Activated effector memory CD4-positive, alpha-beta T cell treated with anti-CD3 and anti-CD28 coated beads, Interleukin-2, amount 50 U/mL, for 16 hours (primary cell): ENCODE measurements at places on chromosomes 11 and 22.

DNA sequence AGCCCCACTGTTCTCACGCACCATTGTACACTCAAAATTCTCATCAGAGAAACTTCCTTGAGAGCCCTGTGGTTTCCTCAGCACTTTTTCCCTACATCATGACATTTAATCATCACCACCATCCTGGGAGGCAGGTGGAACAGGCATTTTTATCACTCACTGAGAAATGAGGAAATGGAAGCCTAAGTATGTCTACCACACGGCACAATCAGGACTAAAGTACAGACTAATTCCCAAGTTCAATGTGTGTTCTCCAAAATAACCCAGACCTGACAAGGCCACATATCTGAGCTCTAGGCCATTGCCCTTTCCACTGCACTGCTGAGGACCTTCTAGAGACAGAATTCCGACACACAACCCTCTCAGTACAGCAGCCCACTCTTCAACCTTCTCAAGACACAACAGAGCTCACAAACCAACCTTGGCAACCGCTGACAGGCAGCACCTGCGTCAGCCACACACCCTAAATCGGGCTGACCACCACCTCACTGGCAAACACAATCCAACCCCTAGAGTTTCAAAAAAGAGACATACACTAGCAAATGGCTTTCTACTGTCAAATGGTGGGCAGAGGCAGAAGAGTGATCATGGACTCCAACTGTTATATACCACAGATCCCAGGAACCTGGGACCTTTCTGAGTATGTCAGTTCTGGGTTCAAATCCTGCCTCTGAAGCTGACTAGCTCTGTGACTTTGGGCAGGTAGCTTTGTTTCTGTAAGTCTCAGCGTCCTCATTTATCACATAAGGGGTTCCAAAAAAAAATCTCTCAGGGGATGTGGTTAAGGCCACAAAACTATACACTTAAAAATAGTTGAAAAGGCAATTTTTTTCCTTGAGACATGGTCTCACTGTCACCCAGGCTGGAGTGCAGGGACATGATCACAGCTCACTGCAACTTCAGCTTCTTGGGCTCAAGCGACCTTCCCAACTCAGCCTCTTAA, 16.3 kb downstream of the SMCO4 start:
- no peak for DNase-seq

DNA sequence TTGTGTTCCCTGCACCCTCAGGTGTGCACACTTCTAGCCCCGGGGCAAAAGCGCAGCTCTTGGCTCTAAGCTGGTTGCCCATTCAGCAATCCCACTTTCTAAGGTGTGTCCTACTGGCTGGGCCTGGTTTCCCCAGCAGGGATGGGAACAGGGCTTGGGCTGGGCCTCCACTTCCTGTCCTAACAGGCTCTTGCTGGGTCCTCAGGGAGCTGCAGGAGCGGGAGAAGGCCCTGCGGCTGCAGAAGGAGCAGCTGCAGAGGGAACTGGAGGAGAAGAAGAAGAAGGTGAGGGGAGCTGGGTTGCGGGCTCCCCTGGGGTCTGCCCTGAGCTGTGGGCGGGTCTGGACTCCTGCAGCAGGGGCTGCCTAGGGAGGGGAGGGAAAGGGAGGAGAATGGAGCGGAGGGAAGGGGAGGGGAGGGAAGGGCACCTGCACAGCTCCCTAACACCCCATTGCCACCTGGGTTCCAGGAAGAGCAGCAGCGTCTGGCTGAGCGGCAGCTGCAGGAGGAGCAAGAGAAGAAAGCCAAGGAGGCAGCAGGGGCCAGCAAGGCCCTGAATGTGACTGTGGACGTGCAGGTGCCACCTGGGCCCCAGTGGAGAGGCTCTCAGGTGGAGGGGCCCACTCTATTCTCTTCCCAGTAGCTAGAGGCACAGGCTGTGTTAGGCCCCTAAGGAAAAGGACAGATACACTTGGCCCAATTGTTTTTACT, 24.6 kb downstream of the INCENP start:
- peak; percentile 28 for DNase-seq

DNA sequence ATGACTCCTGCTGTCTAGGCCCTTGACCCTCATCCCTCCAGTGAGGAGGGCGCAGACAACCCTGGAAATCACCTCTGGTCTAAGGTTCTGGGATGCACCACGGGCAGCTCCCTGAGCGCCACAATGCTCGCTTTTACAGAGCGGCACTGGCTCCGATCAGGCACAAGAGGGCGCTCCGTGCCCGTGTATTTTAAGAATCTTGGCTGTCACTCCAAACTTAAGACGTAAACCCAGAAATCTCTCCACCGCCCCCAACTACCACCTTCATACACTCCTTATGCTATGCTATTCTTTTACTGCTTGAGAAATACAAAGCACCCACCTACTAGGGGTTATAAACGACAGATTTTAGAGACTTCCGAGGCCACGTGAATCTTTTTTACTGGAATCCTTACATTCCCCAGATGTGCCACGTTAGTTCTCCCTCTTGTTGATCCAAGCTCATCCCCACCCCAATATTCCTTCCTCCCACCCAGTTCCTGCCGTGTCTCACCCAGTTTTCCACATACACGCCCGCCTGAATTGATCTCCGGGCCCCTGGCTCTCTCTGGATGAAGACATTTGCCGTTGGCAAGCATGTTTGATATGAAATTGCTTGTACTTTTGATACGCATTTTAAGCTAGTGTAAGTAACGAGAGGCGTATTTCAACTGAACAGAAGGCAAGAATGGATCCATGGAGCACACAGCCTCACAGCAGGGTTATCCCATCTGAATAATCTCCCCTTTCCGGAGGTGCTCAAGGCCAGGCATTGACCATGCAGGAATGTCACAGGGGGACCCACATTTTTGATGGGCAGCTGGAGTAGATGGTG, 453.5 kb downstream of the OPCML start:
- no peak for DNase-seq

DNA sequence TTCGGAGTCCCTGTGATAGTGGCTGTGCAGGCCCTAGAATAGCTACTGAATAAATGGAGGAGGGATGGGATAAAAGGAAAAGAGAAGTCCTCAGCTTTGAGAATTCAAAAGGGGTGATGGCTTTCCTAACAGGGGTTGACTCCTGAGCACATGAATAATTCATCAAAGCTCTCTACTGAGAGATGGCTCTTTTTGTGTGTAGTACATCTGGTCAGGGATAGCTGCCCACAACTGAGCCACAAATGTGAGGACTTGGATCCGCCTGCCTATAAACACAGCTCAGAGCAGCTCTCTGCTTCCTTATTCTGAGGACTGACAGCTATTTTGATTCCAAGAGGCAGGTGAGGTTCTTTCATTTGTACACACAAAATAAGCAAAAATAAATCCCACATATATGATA, 82.3 kb downstream of the USP35 start:
- no peak for DNase-seq

DNA sequence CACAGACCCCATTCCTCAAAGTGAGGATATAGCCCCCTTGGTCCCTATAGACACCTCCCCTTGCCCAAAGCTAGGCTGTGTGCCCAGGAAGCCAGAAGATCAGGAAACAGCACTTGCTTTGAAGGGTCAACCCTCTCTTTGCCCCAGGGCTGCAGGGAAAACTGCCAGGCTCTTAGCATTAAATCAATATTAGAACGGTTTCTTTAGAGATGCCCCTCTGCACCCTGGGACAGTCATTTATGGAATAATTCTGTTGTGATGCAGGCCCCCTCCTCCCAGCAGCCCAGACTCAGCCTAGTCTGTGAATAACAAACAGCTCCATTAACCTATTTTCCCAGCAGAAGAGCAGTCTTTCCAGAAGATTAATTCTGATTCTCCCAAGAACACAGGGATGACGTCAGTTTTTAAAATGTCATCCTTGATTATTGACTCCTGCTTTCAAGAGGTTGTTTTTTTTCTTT, 11.6 kb upstream of the CAPN5 start:
- DNase-seq = no peak

DNA sequence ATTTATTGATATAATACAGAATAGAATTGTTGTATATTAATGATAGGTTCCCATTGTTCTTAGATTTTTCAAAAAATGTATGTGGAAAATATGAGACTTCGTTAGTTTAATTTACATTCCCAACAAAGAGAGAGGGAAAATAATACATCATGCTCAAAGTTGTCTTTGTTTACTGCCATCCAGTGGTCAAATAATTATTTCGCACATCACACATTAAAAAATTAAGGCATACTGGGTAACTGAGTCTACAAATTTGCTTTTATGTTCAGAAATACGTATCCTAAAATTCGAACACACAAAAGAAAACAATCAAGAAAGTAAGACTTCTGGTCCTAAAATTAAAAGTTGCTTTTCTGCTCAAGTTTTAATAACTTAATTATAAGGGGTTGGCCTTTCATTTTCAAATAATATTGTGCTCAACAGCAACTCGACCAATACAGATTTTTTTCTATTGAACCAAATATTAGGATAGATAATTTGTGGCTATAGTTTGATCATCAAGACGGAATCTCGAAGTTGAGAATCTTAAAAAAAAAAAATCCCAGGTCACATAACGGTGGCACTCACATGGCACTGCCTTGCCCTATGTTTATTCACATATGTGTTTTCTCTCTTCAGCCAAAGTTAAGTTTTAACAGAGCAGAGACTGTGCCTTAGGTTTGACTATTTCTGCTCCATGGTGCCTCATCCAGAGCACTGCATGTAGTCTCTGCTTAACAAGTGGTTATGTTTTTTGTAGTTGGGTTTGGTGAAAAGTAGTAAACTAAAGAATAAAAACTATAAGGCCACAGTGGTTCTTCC, 12.3 kb downstream of the PDGFD start:
- DNase-seq = no peak

DNA sequence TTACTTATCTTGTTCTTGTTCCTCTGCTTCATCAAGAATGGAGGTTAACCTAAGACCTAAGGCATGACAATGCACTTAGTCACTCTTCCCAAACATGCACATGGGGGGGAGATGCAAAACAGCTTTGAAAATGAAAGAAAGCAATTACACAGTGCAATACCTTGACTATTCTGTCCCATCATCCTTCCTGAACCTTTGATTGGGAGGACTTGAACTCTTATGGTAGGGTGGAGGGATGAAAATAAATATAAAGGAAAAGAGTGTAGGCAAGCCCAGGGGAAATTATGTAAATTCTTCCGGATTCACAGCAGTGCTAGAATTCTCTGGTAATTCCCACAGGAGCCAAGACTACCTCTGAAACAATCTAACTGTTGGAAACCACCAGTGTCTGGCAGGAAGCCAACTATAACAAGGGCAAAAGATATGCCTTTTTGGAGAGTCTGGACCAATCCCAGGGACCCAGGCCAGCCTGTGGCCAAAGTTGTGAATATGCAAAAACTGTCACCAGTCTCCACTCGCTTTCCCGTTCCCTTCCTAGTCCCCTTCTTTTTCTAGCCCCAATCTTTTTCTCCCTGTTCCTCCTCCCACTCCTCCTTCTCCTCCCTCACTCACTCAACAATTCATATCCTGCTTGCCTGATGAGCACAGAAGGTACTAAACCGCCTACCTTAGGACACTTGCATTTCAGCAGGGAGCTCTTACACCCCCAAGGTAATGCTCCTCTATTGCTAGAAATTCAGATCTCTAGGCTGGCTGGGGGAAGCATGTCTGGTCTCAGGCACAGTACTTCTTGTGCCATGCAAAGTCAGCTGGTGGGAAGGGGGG, 2.5 kb upstream of the RCN1 start:
- DNase-seq = no peak

GRCh38 chr11:999009-999408, 37.5 kb downstream of the MUC6 start:
- DNase-seq = no peak

GRCh38 chr11:66044757-66045156, 4.2 kb downstream of the GAL3ST3 start:
- DNase-seq = peak; percentile 67

- DNase-seq = no peak
Observed at GRCh38 chr11:58451585-58451984, 9.5 kb upstream of the OR5B12 start.

DNA sequence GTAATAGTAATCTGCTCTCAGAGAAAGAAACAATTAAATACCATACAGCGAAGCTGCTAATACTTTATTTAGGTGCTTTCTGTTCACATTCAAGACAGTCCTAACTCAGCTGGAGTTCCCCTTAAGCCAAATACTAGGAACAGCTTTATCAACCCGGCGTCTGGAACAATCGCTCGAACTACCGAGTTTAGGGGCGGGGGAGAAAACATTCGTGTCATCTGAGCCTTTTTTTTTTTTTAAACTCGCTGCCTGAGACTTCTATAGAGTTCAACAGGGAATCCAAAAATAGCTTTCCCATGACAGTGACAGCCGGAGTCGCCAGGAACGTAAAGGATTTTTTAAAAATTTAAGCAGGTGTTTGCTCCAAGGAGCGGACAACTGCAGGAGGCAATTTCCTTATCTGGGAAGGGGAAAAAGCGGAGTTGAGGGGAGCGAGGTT, 852 bp downstream of the TRAF6 start:
- DNase-seq = peak; percentile 81

- peak; percentile 57 for DNase-seq
Observed at GRCh38 chr11:44989831-44990566, 39.3 kb upstream of the TP53I11 start.
